ENCODE measurements at places on chromosomes 1 and 21. TPM values are rescaled to one million over a fixed set of nuclear protein-coding genes. Genes with fewer than 3 reads are reported as not detected.

The RIMS3 gene
- total RNA-seq: 5.6 TPM

The UAP1 gene
- 16.8 TPM for total RNA-seq

The LRRC71 gene
- not detected for total RNA-seq

The GBP4 gene
- 70.6 TPM for total RNA-seq

The TSPAN1 gene
- total RNA-seq: not detected

The SAMD11 gene
- total RNA-seq: not detected

The FCGR3A gene
- 0.18 TPM for total RNA-seq

DNA sequence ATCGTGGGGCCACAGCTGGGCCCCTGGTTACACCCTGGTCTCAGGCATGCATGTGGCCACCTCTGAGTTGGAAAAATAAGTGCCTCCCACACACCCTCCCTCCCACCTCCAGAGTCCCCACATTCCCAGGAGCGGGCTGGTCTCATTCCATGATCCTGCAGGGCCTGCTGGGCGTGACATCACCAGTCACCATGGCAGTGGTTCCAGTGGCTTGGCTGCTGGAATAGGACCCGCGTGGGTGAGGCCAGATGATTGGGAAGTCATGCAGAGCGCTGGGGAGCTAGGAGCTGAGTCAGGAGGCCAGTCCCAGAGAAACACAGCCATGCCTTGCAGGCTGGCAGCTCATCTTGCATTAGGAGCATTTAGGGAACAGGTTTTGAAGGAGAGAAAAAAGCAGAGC is 125.4 kb upstream of the TMEM51 start:
- no peaks in the 10 kb centered on the region for H3K36me3 ChIP-seq
- no peak overlapping the region for H3K27ac ChIP-seq
- H3K4me1 ChIP-seq: no peaks in the 10 kb centered on the region
- H3K27me3 ChIP-seq: no peaks in the 10 kb centered on the region
- H3K4me3 ChIP-seq: no peak overlapping the region
- no peak for DNase-seq

GRCh38 chr1:207077012-207077411 is 11.6 kb upstream of the C4BPB start:
- H3K27ac ChIP-seq: no peak overlapping the region
- H3K4me3 ChIP-seq: no peak overlapping the region
- H3K4me1 ChIP-seq: peaks cover 1% of the 10 kb centered on the region
- no peak for DNase-seq
- peaks cover 40% of the 10 kb centered on the region for H3K27me3 ChIP-seq
- no peaks in the 10 kb centered on the region for H3K36me3 ChIP-seq

DNA sequence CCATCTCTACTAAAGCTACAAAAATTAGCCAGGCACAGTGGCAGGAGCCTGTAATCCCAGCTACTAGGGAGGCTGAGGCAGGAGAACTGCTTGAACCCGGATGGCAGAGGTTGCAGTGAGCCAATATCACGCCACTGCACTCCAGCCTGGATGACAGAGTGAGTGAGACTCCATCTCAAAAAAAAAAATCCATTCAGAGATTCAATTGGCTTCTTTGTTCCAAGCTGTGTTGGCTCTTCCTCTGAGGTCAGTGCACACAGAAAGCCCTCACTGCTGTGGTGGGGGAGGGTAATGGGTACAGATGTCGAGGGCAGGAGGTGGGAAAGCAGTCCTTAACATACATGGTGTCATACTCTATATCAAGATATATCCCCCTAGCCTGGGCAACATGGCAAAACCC is 14.7 kb downstream of the TIE1 start:
- H3K36me3 ChIP-seq: no peaks in the 10 kb centered on the region
- H3K27me3 ChIP-seq: no peaks in the 10 kb centered on the region
- H3K27ac ChIP-seq: no peak overlapping the region
- no peak for DNase-seq

- no peak overlapping the region for H3K4me3 ChIP-seq
- DNase-seq: no peak
- no peak overlapping the region for H3K27ac ChIP-seq
- peaks cover 2% of the 10 kb centered on the region for H3K4me1 ChIP-seq
- no peaks in the 10 kb centered on the region for H3K36me3 ChIP-seq
Observed at GRCh38 chr1:26081267-26082019, 14.0 kb upstream of the TRIM63 start.

DNA sequence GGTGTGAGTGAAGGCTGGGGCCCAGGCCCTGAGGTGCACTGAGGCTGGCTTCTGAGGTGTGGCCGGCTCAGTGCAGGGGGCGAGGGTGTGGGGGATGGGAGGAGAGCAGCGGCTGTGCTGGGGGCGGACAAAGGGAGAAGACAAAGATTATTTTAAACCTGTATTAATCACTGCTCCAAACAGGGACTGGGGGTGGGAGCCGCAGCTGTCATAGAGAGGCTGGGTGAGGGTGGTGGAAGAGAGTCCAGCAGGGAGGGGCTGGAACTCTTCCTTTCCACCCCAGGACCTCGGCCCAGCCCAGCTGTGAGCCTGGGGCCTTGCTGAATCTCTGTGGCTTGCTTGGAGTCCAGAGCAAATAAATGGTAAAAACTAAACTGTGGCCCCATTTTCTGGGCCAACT is 106.9 kb downstream of the KCND3 start:
- no peaks in the 10 kb centered on the region for H3K36me3 ChIP-seq
- peaks cover 28% of the 10 kb centered on the region for H3K27me3 ChIP-seq
- H3K4me1 ChIP-seq: no peaks in the 10 kb centered on the region

DNA sequence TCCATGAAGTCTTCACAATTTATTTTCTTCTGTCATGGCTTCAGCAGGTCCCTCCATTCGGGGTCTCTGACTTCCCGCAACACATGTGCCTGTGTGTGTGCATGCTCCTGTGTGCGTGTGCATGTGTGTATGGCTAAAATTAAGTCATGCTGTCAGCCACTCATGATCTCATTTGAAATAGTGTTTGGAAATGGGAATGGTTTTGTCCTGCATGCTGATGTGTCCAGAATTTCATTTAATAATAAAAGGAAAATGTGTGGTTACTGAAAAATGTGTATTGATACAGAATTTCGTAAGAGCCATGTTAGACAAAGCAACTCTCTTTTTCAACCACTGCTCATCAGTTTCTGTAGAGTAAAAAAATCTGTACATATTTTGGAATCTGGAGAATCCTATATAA is 123.8 kb upstream of the PRDX6 start:
- peaks cover 2% of the 10 kb centered on the region for H3K36me3 ChIP-seq
- no peak for DNase-seq
- no peaks in the 10 kb centered on the region for H3K27me3 ChIP-seq
- H3K4me3 ChIP-seq: no peak overlapping the region

- no peak overlapping the region for H3K27ac ChIP-seq
- no peaks in the 10 kb centered on the region for H3K4me1 ChIP-seq
- no peak for DNase-seq
Observed at GRCh38 chr1:212344905-212345304, 59.7 kb downstream of the PPP2R5A start.

GRCh38 chr1:64920941-64921589 is 45.3 kb downstream of the JAK1 start:
- H3K27ac ChIP-seq: no peak overlapping the region
- no peaks in the 10 kb centered on the region for H3K27me3 ChIP-seq
- peaks cover 69% of the 10 kb centered on the region for H3K4me1 ChIP-seq

- no peak overlapping the region for H3K4me3 ChIP-seq
- H3K36me3 ChIP-seq: no peaks in the 10 kb centered on the region
- DNase-seq: no peak
Observed at GRCh38 chr1:158054721-158055120, 61.3 kb downstream of the KIRREL1 start.

- H3K27ac ChIP-seq: no peak overlapping the region
- no peaks in the 10 kb centered on the region for H3K4me1 ChIP-seq
- no peak overlapping the region for H3K4me3 ChIP-seq
- DNase-seq: no peak
- peaks cover 19% of the 10 kb centered on the region for H3K27me3 ChIP-seq
Observed at GRCh38 chr1:190479050-190479397, 1.4 kb upstream of the BRINP3 start.

- H3K4me1 ChIP-seq: no peaks in the 10 kb centered on the region
- no peak overlapping the region for H3K4me3 ChIP-seq
- no peak for DNase-seq
- no peak overlapping the region for H3K27ac ChIP-seq
- no peaks in the 10 kb centered on the region for H3K27me3 ChIP-seq
Observed at GRCh38 chr1:10733474-10734366, 62.7 kb downstream of the CASZ1 start.

DNA sequence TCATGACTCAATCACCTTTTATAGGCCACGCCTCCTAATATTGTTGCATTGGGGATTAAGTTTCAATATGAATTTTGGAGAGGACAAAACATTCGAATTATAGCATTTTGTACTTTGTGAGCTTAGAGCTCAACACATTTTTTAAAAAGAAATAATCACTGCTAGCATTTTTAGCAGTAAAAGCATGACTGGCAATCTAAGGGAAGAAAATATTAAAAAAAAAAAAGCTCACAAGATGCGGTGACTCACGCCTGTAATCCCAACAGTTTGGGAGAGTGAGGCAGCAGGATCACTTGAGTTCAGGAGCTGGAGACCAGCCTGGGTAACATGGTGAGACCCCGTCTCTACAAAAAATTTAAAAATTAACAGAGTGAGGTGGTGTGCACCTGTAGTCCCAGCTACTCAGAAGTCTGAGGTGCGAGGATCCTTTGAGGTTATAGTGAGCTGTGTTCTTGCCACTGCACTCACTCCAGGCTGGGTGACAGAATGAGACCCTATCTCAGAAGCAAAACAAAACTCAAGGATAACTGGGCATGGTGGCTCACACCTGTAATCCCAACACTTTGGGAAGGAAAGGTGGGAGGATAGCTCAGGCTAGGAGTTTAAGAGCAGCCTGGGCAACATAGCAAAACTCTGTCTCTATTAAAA is 28.8 kb upstream of the DIPK1A start:
- peak overlapping the region; percentile 78 for H3K27ac ChIP-seq
- DNase-seq: no peak
- peaks cover 9% of the 10 kb centered on the region for H3K36me3 ChIP-seq
- H3K4me1 ChIP-seq: peaks cover 53% of the 10 kb centered on the region

DNA sequence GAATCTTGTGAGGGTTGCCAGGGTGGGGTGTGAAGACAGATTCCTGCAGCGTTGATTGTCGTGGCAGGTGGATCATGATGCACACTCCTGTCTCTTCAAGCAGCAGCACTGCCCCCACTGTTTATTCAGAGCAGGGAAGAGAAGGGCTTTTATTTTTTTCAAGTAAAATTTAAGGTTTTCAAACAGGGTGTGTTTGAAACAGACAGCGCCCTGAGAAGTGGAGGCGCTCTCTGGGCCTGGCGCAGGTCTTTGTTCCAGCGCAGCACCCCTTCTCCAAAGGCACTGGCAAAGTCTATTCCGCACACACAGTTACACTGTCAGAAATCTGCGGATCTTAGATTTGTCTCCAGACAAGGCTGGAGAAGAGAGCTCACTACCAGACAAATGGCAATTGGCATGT is 7.0 kb downstream of the C1orf53 start:
- peaks cover 4% of the 10 kb centered on the region for H3K36me3 ChIP-seq
- no peak for DNase-seq
- peaks cover 93% of the 10 kb centered on the region for H3K27me3 ChIP-seq
- H3K4me1 ChIP-seq: peaks cover 52% of the 10 kb centered on the region
- no peak overlapping the region for H3K27ac ChIP-seq

DNA sequence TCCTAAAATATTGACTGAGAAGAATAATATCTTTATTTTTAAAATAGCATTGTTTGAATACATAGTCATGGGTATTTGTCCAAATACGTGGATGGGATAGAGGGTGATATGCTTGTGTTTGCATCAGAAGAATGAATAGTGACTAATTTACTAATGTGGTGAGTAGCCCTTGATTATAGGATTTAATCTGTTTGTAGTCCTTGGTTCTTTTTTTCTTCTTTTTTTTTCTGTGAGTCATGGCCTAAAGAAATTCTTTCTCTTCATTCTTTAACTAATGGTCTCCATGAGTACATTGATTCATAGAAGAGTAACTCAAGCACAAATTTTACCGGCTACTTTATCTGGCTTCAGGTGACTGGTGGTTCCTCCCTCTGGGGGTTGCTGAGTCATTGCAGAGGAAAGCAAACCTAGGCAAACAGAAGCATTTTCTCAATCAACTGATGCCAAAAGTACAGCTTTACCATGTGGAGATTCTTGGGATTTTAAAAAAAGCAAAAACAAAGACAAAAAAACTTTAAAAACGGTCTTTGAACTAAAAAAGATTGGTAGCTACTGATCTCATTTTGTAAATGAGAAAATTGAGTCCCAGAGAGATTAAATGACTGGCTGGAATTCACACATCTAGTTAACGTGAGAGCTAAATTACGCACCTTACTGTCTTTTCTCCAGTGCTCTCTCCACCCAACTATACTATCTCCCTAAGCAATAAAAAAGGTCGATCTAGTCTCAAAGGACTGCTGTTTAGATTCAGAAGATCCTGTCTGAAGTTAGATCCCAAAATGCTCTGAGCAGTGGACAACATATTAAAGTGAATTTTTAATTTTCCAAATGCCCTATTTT is 40.5 kb downstream of the AK5 start:
- no peak for DNase-seq
- H3K4me1 ChIP-seq: no peaks in the 10 kb centered on the region
- no peak overlapping the region for H3K4me3 ChIP-seq
- no peaks in the 10 kb centered on the region for H3K36me3 ChIP-seq

DNA sequence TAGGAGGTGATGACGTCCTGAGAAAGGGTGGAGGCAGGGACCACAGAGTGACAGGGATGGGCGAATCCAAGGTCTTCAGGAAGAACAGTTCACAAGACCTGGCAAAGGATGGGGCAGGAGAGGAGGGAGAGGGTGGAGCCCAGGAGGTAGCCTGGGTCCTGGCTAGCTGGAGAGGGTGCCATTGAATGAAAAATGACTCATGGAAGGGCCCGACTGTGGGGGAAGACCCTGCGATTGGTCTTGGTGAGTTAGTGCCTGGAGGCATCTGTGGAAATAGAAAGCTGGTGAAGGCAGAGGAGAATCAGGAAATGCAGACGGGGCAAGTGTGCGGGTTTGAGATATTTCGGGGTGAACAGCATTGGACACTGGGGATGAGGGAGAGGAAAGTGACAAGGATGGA is 60.3 kb upstream of the SLC45A1 start:
- H3K4me3 ChIP-seq: no peak overlapping the region
- no peaks in the 10 kb centered on the region for H3K36me3 ChIP-seq
- DNase-seq: no peak
- H3K4me1 ChIP-seq: no peaks in the 10 kb centered on the region
- no peak overlapping the region for H3K27ac ChIP-seq
- H3K27me3 ChIP-seq: peaks cover 9% of the 10 kb centered on the region

- no peak for DNase-seq
- no peak overlapping the region for H3K4me3 ChIP-seq
- peaks cover 34% of the 10 kb centered on the region for H3K27me3 ChIP-seq
- no peak overlapping the region for H3K27ac ChIP-seq
- H3K4me1 ChIP-seq: no peaks in the 10 kb centered on the region
Observed at GRCh38 chr1:162868972-162869371, 8.0 kb upstream of the CCDC190 start.

Data from activated CD4-positive, alpha-beta memory T cell treated with anti-CD3 and anti-CD28 coated beads, Interleukin-2, amount 10 ng/mL, durations not matched to agents 7 days and 5 days (primary cell).